Activated CD4-positive, CD25-positive, alpha-beta regulatory T cell (primary cell): ENCODE measurements at places on chromosomes 1 and 21.

GRCh38 chr1:27388337-27389005, 4.0 kb upstream of the GPR3 start:
- peak; percentile 74 for DNase-seq

DNA sequence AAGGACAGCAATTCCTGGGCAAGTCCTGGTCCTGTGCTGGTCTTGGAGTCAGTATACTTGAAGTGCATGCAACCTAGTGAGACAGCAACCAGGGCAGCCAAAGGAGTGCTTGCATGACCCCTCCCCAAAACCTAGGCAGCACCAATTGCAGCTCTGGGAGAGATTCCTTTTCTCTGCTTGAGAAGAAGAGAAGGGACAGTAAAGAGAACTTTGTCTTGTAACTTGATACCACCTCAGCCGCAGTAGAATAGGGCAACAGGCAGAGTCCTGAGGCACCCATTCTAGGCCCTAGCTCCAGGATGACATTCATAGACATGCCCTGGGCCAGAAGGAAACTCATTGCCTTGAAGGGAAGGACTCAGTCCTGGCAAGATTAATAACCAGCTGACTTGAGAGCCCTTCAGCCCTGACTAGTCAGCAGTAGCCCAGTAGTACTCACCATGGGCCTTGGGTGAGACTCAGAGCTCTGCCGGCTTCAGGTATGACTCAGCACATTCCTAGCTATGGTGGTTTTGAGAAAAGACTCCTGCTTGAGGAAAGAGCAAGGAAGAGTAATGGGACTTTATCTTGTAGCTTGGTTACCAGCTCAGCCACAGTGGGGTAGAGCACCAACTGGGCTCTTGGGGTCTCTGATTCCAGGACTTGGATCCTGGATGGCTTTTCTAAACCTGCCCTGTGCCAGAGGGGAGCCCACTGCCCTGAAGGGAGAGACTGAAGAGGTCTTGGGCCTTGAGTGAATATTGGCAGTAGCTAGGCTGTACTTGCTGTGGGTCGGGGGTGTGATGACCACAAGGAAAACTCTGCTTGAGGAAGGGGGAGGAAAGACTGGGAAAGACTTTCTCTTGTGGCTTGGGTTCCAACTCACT, 51.7 kb upstream of the ACADM start:
- no peak for DNase-seq

DNA sequence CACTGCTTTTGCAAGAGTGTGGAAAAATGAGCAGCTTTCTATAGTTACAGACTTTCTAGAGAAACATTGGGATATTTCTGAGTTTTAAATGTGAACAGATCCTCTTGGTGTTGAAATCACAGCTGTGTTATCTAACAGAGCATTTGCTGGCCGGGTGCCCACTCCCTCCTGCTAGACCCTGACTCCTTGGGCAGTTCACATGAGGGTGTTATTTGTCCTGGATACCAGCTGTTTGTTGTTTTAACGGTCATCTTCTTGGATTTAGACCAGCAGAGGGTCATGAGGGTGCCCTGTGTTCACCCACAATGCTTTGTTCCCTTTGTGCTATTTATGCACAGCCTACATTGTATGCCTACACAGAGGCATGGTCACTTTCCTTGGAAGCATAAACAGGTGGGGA, 67.1 kb downstream of the CENPF start:
- no peak for DNase-seq

- no peak for DNase-seq
Observed at GRCh38 chr1:184191181-184191621, 139.7 kb downstream of the TSEN15 start.

- DNase-seq, result no peak
Observed at GRCh38 chr1:173126421-173126820, 75.7 kb upstream of the TNFSF18 start.
